ENCODE measurements at places on chromosomes 5 and 9.

- DNase-seq, result peak; percentile 76
Measured at GRCh38 chr5:5497152-5497788, 74.8 kb downstream of the ICE1 start.

- no peak for DNase-seq
Measured at GRCh38 chr9:3863111-3863528, 337.3 kb upstream of the RFX3 start.

GRCh38 chr9:115207003-115207836 lies 89.3 kb upstream of the TNC start:
- DNase-seq, result no peak

- no peak for DNase-seq
Measured at GRCh38 chr9:28134446-28134976, 561.2 kb upstream of the C9orf72 start.

DNA sequence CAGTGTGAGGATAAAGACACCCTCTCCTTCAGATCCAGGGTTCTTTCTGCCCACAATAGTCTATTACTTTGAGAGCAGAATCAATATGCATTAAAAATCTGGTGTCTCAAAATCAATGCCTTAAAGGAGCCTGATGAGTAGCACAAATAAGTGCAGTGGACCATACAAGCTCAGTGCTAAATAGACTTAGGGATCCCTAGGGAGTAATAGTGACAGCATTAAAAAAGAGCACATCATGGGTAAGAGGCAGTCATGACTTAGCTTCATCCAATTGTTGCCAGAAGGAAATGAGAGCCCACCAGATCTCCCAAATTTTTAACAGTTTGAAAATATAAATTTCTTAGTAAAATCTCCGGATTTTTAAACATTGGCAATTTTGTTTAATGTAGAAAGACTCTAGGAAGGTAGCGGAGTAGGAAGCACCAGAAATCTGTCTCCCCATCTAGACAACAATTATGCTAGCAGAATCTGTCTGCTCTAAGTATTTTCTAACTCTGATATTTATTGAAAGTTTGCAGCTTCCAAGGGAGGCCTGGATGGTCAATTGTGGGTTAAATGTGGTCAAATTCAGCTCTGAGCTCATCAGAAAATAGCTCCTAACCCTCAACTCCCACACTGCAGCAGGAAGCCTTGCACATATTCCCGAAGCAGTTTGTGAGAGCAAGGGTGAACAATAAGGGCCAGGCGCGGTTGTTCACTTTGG lies 443.9 kb downstream of the TLE1 start:
- no peak for DNase-seq

DNA sequence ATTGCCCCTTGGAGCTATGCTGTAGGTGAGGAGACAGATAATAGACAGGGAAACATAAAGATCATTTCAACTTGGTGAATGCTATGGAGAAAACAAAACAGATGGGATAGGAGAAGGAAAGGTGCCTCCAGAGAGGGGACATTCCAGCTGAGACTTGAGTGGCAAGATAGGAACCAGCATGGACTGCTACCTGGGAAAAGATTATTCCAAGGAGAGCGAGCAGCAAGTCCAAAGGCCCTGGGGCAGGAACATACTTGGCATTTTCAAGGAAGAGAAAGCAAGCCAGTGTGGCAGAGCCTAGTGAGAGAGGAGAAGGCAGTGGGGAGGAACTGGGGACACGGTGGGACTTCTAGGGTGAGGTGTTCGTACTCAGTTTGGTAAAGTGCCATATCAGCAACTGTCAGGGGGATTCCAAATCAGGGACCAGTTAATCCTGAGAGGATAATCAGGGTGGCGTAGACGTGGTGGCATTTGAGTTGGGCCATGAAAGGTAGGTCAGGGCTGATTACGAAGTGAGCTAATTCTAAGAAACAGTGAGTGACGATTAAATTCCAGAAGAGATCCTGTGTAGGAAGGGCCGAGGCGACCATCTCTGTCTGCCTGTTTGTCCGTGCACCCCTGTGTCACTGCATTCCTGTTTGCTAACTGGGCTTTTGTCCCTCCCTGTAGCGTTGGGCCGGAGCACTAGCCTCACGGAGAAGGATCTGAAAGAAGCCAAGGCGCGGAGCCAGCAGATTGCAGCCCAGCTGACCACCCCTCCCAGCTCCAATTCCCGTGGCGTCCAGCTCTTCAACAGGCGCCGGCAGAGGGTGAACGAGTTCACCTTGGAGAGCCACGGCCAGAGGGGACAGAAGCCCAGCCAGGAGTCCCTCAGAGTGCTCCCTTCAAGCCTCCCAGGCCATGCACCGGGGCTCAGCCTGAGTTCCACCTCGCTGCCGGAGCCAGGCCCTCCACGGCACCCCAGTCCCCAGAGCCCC lies 7.1 kb downstream of the SYNPO start:
- DNase-seq, result no peak

- no peak for DNase-seq
Measured at GRCh38 chr5:23024470-23024869, 171.3 kb upstream of the CDH12 start.

DNA sequence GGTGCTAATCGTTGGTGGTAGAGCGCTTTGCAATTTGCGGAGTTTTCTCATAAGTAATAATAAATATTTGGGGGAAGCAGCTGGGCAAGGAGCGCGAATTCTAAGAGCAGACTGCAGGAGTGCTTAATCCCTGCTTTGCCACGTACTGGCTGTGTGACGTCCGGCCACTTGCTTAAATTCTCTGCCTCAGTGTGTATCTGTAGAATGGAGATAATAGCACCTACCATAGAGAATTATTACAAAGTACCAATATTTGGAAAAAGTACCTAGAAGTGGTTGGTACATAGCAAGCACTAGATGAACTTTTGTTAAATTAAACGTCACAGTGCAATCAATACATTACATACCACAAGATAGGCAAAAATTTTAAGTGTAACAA lies 598 bp upstream of the TMED7 start:
- no peak for DNase-seq

DNA sequence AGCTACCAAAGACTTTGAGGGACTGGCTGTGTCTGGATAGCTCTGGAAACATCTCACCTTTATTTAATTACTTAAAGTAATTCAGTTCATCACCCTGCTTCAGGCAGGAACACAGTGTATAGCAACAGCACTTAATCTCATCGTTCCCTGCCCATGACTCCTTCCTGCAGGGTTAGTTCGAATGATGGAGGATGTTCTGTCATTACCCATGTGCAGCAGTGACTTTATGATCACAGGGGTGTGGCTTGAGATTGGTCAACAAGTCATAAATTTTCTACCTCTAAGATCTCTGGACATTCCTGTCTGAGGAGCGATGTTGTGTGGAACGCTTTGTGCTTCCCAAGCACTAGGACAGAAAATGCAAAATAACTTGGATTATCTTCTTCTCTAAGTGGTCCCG lies 37.1 kb upstream of the PRUNE2 start:
- DNase-seq, result no peak

- DNase-seq, result no peak
Measured at GRCh38 chr9:36664806-36665205, 92.1 kb downstream of the MELK start.

GRCh38 chr5:170606941-170607340 lies 103.1 kb downstream of the KCNIP1 start:
- no peak for DNase-seq

DNA sequence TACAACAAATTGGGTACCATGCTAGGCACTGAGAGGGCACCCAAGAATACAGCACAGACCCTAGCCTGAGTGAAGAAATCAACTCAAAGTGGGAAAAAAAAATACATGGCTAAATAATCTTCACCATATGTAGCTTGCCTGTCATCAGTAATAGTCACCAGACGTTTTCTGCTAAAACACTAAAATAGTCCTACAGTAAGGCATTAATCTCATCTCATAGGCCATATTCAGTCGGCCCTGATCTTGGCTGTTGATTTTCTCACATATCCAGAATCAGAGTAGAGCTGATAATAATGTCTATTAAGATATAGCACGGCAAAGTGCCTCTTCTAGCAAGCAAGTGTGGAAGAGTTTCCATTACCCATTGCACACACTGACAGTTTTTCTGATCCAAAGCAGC lies 322.1 kb upstream of the SLC30A5 start:
- DNase-seq, result no peak

DNA sequence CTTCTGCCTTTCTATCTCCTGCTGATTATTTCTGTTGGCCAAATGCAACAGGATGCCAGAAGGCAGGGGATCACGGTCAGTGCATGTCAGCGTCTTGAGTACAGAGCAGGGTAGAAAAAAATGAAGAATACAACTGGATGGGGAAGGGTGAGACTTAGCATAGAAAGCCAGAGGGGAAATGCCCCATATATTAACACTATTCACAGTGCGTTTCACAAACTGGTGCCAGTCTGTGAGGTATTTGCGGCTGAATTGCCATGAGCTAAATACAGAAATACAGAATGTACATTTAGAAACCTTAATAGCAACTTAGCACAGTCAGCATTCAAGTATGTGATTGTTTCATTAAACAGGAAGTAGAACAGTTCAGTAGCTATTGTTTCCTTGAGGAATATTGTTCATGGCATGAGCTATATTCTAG lies 31.0 kb upstream of the SLC1A3 start:
- no peak for DNase-seq

DNA sequence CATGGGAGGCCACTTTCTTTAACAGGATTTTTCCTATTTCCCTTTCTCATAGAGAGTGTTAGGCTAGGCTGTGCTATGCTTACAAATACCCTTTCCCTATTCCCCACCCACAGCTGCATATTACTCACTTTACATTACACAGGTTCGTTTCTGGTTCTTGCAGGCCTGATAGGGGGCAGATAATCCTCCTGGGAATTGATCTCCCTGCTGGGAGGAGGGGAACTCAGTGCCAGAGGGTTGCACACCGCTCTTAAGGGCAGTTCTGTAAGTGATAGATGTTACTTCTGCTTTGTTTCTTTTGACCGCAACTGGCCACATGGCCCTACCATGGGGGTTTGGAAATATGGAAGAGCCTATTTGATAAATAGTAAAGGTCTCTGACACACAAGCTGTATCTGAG lies 54.0 kb upstream of the NTRK2 start:
- DNase-seq, result no peak

DNA sequence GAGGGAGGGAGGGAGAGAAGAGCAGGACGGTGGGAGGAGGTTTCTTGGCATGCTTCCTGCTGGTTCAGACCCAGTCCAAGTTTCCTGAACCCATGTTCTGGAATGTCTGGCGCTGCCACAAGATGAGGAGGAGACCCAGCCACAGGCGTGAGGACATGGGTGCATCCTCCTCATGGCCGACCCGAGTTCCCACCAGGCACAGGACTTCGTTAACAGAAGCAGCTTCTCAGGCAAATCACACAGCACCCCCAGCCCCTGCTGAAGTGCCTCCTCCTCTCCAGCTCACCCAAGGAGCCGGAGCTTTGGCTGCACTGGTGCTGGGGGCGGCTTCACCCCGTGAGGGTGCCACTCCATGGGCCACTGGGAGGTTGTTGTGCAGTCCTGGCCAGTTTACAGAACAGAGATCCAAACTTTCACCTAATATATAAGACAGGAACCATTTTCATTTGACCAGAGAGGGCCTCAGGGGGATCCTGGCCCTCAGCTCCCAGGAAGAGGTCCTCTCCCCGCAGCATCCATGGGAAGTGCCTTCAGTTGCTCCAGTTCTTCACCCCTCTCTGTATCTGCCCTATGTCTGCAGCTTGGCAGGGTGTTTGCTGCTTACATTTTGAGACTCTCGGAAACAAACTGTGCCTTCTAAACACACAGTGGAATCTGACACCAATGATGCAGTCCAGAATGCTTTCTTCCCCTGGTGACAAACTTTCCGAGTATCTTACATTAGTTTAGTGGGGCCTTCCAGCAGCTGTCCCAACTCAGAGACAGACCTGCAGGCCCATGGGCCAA lies 10.2 kb upstream of the NKD2 start:
- no peak for DNase-seq

DNA sequence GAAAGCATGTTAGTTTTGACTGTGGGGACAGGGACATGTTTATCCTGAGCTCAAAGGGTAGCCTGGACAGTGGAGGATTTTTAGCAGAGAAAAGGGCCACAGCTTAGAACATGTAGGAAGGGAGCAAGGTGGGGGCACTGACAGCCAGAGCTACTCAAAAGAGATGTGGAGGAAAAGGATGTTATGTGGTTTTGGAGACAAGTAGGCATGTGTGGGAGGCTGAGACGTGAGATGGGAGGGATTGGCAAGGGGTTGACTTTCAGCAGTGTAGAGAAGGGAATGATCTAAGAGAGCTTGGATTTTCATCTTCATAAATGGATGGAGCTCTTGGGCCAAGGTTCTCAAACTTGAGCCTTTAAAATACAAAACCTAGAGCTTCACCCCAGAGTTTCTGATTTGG lies 24.0 kb downstream of the SYK start:
- no peak for DNase-seq

- DNase-seq, result peak; percentile 38
Measured at GRCh38 chr5:119943148-119943547, 313.8 kb downstream of the FAM170A start.

DNA sequence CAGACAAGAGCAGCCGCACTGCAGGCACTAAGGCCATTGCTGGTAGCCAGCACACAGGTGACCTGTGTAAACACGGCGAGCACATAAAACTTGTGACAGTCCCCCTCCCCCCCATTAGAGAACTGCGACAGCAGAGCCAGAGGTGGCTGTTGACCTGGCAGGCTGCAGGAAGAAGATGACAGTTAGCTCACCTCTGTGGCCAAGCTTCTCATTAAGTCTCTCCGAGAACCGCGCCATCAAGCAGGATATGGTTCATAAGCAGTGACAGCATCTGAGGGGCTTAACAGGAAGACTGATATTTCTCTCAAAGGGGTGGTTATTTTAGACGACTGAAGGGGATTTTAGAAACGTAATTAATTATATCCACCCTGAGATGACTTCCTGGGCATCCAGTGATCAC lies 5.2 kb downstream of the SURF4 start:
- DNase-seq, result no peak

- no peak for DNase-seq
Measured at GRCh38 chr9:116365056-116365471, 211.5 kb downstream of the PAPPA start.

- DNase-seq, result no peak
Measured at GRCh38 chr5:96973532-96974401, 37.9 kb downstream of the LNPEP start.

- peak; percentile 5 for DNase-seq
Measured at GRCh38 chr9:115204904-115205453, 87.0 kb upstream of the TNC start.

GRCh38 chr5:107889387-107889786 lies 218.7 kb upstream of the EFNA5 start:
- DNase-seq, result no peak

GRCh38 chr5:178332210-178332641 lies 99.6 kb upstream of the PHYKPL start:
- DNase-seq, result no peak

GRCh38 chr5:78504704-78505677 lies 143.6 kb downstream of the LHFPL2 start:
- DNase-seq, result no peak

GRCh38 chr5:89125372-89125771 lies 242.4 kb upstream of the MEF2C start:
- DNase-seq, result no peak
